ENCODE measurements at places on chromosomes 2 and 18. TPM values are rescaled to one million over a fixed set of nuclear protein-coding genes. Genes with fewer than 3 reads are reported as not detected.
A peak's percentile ranks its signal among the peaks of the same experiment; 100 is the strongest.

Gene MROH2A
- total RNA-seq: not detected

Gene FZD7
- total RNA-seq: 0.52 TPM

Gene ANKRD39
- 22.7 TPM for total RNA-seq

Gene CCDC68
- total RNA-seq: not detected

Gene TNS1
- 1.4 TPM for total RNA-seq

Gene RAX
- total RNA-seq: not detected

Gene PLCD4
- total RNA-seq: not detected

Gene EDAR
- 0.21 TPM for total RNA-seq

GRCh38 chr2:240398661-240399267 lies 36.7 kb upstream of the GPC1 start:
- H3K4me1 ChIP-seq: peaks cover 5% of the 10 kb centered on the region

- H3K27me3 ChIP-seq: no peaks in the 10 kb centered on the region
- H3K4me1 ChIP-seq: no peaks in the 10 kb centered on the region
- H3K36me3 ChIP-seq: peaks cover 23% of the 10 kb centered on the region
- H3K27ac ChIP-seq: no peak overlapping the region
- DNase-seq: peak; percentile 19
Measured at GRCh38 chr2:95231723-95232122, 24.4 kb downstream of the ZNF892 start.

GRCh38 chr2:205656941-205657340 lies 25.4 kb upstream of the NRP2 start:
- no peak for DNase-seq
- H3K4me1 ChIP-seq: peaks cover 21% of the 10 kb centered on the region
- no peak overlapping the region for H3K27ac ChIP-seq
- H3K4me3 ChIP-seq: no peak overlapping the region
- H3K36me3 ChIP-seq: no peaks in the 10 kb centered on the region
- no peaks in the 10 kb centered on the region for H3K27me3 ChIP-seq

GRCh38 chr2:30026091-30027055 lies 105.0 kb upstream of the ALK start:
- no peaks in the 10 kb centered on the region for H3K4me1 ChIP-seq
- H3K27ac ChIP-seq: no peak overlapping the region
- no peak overlapping the region for H3K4me3 ChIP-seq
- no peak for DNase-seq
- H3K36me3 ChIP-seq: no peaks in the 10 kb centered on the region
- peaks cover 16% of the 10 kb centered on the region for H3K27me3 ChIP-seq

DNA sequence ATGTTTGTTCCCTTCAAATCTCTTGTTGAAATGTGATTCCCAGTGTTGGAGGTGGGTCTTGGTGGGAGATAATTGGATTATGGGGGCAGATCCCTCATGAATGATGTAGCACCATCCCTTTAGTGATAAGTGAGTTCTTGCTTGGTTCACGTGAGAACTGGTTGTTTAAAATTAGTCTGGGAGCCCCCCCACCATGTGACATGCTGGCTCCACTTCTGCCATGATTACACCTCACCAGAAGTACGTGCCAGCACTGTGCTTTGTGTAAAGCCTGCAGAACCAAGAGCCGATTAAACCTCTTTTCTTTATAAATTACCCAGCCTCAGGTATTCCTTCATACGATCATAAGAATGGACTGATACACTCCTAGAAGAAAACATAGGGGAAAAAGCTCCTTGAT lies 10.1 kb downstream of the ABI2 start:
- no peak overlapping the region for H3K4me3 ChIP-seq
- peaks cover 16% of the 10 kb centered on the region for H3K4me1 ChIP-seq
- H3K36me3 ChIP-seq: peaks cover 8% of the 10 kb centered on the region
- H3K27ac ChIP-seq: no peak overlapping the region
- no peak for DNase-seq

DNA sequence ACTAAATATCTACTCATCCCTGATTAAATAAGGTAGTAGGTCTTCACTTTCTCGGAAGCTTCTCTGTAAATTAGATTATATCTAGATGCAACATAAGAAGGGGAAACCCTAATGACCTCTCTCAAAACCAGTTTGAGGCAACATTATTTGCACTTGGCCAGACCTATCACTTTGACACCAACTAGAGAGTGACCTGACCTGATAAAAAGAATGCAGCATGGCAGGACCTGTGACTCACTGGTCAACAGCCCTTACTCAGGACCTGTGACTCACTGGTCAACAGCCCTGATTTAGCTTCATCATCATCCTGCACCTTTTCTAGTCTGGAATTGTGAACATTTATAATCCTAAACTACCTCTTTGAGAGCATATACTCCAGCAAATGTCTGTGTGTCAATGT lies 1957.7 kb upstream of the CELF4 start:
- H3K27me3 ChIP-seq: no peaks in the 10 kb centered on the region
- H3K27ac ChIP-seq: no peak overlapping the region
- H3K4me1 ChIP-seq: no peaks in the 10 kb centered on the region
- H3K36me3 ChIP-seq: no peaks in the 10 kb centered on the region
- no peak for DNase-seq

GRCh38 chr18:78692105-78692504 lies 287.5 kb upstream of the SALL3 start:
- H3K36me3 ChIP-seq: no peaks in the 10 kb centered on the region
- no peak overlapping the region for H3K4me3 ChIP-seq
- no peak for DNase-seq
- H3K27me3 ChIP-seq: peaks cover 3% of the 10 kb centered on the region
- H3K4me1 ChIP-seq: peaks cover 5% of the 10 kb centered on the region

GRCh38 chr2:29130295-29130694 lies 15.1 kb downstream of the CLIP4 start:
- peak overlapping the region; percentile 40 for H3K27ac ChIP-seq
- DNase-seq: no peak

- peaks cover 4% of the 10 kb centered on the region for H3K36me3 ChIP-seq
- peak overlapping the region; percentile 57 for H3K27ac ChIP-seq
- DNase-seq: peak; percentile 63
- H3K4me1 ChIP-seq: peaks cover 31% of the 10 kb centered on the region
- no peaks in the 10 kb centered on the region for H3K27me3 ChIP-seq
Measured at GRCh38 chr2:12412898-12413305, 303.8 kb upstream of the TRIB2 start.

- H3K27ac ChIP-seq: peak overlapping the region; percentile 92
- DNase-seq: no peak
- peaks cover 30% of the 10 kb centered on the region for H3K36me3 ChIP-seq
- peak overlapping the region; percentile 83 for H3K4me3 ChIP-seq
- peaks cover 47% of the 10 kb centered on the region for H3K4me1 ChIP-seq
- H3K27me3 ChIP-seq: no peaks in the 10 kb centered on the region
Measured at GRCh38 chr18:3248062-3248657, 559 bp downstream of the MYL12A start.

DNA sequence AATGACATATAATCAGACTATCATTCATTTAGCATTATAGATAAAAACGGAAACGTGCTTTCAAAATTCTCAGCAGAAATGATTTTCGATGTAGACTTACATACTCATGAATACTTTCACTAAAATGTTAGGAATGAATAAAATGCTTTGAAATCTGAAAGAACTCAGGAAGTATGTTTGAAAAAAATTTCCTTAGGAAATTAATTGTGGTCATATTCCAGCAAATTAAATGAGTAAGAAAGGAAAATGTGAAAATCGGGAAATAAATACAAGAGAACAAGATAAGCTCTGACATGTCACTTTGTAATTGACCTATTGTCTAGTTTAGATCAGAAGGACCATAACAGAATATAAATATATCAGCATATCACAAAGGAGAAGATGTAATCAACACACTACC lies 981.0 kb upstream of the CDH2 start:
- no peak overlapping the region for H3K27ac ChIP-seq
- H3K36me3 ChIP-seq: no peaks in the 10 kb centered on the region
- DNase-seq: no peak
- H3K27me3 ChIP-seq: no peaks in the 10 kb centered on the region
- H3K4me3 ChIP-seq: no peak overlapping the region
